Activated naive CD8-positive, alpha-beta T cell treated with anti-CD3 and anti-CD28 coated beads for 36 hours (primary cell): ENCODE measurements at places on chromosomes 6 and 20. TPM values are rescaled to one million over a fixed set of nuclear protein-coding genes. Genes with fewer than 3 reads are reported as not detected.

The POU3F2 gene
- not detected for total RNA-seq

The PCMTD2 gene
- total RNA-seq = 30.0 TPM

The SLA2 gene
- total RNA-seq = 70.6 TPM

The WFDC10B gene
- total RNA-seq = not detected

The RIPPLY2 gene
- total RNA-seq = not detected

The CLIC5 gene
- total RNA-seq = 0.50 TPM

The POU5F1 gene
- not detected for total RNA-seq

GRCh38 chr6:30155520-30156261, 5.3 kb downstream of the TRIM10 start:
- H3K36me3 ChIP-seq = no peaks in the 10 kb centered on the region
- no peak for DNase-seq
- peaks cover 36% of the 10 kb centered on the region for H3K27me3 ChIP-seq
- no peak overlapping the region for H3K4me3 ChIP-seq
- peaks cover 11% of the 10 kb centered on the region for H3K4me1 ChIP-seq
- no peak overlapping the region for H3K27ac ChIP-seq

DNA sequence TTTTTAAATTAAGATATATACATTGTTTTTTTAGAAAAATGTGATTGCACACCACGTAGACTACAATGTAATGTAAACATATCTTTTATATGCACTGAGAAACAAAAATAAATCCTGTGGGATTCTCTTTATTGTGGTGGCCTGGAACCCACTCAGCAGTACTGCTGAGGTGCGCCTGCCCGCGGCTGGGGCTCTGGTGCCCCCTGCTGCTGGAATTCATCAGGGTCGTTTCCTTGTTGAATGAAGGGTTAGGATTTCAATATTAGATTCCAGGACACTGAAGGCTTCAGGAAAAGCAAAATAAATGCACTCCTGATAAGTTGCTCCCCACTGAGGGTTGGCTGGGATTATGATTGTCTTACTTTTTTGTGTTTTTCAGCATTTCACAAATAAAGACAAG, 175.8 kb upstream of the GGTLC1 start:
- no peaks in the 10 kb centered on the region for H3K4me1 ChIP-seq
- no peak overlapping the region for H3K4me3 ChIP-seq
- DNase-seq = no peak
- H3K36me3 ChIP-seq = no peaks in the 10 kb centered on the region
- no peaks in the 10 kb centered on the region for H3K27me3 ChIP-seq
- no peak overlapping the region for H3K27ac ChIP-seq

GRCh38 chr6:128567029-128567428, 46.6 kb upstream of the PTPRK start:
- no peaks in the 10 kb centered on the region for H3K4me1 ChIP-seq
- peaks cover 1% of the 10 kb centered on the region for H3K27me3 ChIP-seq
- DNase-seq = no peak
- no peak overlapping the region for H3K27ac ChIP-seq
- peaks cover 2% of the 10 kb centered on the region for H3K36me3 ChIP-seq
- no peak overlapping the region for H3K4me3 ChIP-seq

DNA sequence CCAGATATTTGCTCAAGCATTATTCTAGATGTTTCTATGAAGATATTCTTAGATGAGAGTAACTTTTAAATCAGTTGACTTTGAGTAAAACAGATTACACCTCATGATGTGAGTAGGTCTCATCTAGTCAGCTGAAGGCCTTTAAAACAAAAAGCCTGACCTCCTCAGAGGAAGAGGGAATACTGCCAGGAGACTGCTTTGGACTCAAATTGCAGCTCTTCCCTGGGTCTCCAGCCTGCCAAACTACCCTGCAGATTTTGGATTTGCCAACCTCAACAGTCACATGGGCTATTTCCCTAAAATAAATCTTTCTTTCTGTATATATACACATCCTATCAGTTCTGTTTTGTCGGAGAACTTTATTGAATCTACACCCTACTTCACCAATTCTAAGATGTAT, 182.5 kb upstream of the TENT5A start:
- H3K4me3 ChIP-seq = no peak overlapping the region
- no peak overlapping the region for H3K27ac ChIP-seq
- no peak for DNase-seq
- no peaks in the 10 kb centered on the region for H3K27me3 ChIP-seq
- H3K36me3 ChIP-seq = no peaks in the 10 kb centered on the region

GRCh38 chr20:4130404-4131189, 115.2 kb upstream of the RNF24 start:
- peak; percentile 55 for DNase-seq
- H3K4me3 ChIP-seq = peak overlapping the region; percentile 20
- H3K36me3 ChIP-seq = no peaks in the 10 kb centered on the region
- H3K27ac ChIP-seq = peak overlapping the region; percentile 42
- H3K27me3 ChIP-seq = peaks cover 30% of the 10 kb centered on the region

DNA sequence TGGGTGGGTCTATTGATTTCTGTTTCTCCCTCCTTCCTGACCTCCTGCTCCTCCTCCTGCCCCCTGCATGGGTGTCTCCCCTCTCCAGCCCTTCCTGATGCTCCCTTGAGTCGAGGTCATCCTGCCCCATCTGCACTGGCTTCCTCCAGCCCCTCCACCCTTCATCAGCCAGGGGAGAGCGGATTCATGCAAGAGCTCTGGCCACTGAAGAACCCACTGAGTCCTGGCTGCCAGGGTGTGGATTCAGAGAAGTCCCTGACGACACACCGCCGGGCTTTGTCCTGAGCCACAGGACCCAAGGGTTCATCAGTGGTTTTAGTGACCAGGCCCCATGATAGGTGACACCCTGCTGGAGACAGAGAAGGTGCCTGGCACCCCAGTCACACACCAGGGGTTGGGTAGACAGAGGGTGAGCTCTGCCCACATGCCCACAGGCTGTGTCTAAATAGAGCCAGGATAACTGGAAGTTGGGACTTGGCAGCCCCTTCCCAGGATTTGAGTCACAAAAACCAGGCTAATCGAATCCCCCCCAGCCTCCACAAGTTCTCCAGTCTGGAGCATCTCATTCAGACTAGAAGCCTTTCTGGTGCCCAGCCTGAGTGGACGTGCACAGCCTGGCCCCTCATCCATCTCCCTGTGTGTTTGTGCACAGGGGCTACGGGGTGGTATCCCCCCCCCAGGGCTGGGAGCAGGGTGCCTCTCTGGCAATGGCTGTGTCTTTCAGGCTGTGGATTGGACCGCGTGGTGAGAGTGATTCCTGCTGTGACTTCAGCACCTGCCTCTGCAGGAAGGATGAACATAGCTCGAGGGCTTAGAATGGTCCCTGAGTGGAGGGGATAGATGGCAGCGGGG, 1.2 kb downstream of the GFRA4 start:
- H3K36me3 ChIP-seq = no peaks in the 10 kb centered on the region
- H3K27me3 ChIP-seq = peaks cover 57% of the 10 kb centered on the region
- peaks cover 20% of the 10 kb centered on the region for H3K4me1 ChIP-seq

- no peak for DNase-seq
- no peak overlapping the region for H3K4me3 ChIP-seq
- H3K4me1 ChIP-seq = no peaks in the 10 kb centered on the region
- no peak overlapping the region for H3K27ac ChIP-seq
Measured at GRCh38 chr6:147759093-147759492, 250.6 kb downstream of the SAMD5 start.

- no peaks in the 10 kb centered on the region for H3K36me3 ChIP-seq
- H3K4me3 ChIP-seq = no peak overlapping the region
- no peak overlapping the region for H3K27ac ChIP-seq
- peaks cover 21% of the 10 kb centered on the region for H3K27me3 ChIP-seq
Measured at GRCh38 chr6:40760887-40761286, 173.7 kb upstream of the LRFN2 start.

GRCh38 chr6:41257369-41258195, 28.9 kb downstream of the TREM1 start:
- DNase-seq = no peak
- no peaks in the 10 kb centered on the region for H3K27me3 ChIP-seq
- H3K4me3 ChIP-seq = no peak overlapping the region

DNA sequence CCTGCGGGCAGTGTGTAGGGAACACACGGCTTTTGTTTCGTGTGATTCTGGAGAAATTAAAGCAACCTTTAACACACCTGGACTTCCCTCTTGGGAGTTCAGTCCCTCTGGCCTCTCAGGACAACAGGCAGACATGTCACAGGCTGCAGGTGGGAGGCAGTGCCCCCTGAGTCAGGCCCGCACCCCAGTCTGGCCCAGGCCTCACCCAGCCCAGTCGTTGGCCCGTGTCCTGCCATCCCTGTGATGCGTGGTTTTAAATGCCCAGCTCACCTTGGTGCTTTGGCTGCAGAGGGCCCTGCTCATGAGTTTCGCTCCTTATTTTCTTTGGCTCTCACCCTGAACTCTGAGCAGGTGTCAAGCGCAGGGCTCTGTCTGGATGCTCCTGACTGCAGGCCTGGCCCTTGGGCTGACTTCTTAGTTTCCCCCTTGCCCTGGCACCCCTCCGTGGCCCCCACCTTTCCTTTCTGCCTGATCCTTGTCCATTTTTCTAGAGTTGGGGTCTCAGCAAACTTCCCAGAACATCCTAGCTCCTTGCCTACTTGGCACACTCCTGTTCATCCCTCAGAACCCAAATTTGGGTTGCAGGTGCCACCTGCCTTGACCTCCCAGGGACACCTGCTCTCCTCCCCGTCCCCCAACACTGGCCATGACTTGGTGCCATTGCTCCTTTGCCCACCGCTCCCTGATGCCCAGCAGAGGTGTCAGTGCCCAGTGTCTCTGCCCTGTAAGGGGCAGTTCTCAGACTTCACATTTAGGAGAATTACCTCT, 2.2 kb upstream of the CABLES2 start:
- H3K4me1 ChIP-seq = peaks cover 17% of the 10 kb centered on the region
- no peaks in the 10 kb centered on the region for H3K36me3 ChIP-seq
- H3K4me3 ChIP-seq = no peak overlapping the region

DNA sequence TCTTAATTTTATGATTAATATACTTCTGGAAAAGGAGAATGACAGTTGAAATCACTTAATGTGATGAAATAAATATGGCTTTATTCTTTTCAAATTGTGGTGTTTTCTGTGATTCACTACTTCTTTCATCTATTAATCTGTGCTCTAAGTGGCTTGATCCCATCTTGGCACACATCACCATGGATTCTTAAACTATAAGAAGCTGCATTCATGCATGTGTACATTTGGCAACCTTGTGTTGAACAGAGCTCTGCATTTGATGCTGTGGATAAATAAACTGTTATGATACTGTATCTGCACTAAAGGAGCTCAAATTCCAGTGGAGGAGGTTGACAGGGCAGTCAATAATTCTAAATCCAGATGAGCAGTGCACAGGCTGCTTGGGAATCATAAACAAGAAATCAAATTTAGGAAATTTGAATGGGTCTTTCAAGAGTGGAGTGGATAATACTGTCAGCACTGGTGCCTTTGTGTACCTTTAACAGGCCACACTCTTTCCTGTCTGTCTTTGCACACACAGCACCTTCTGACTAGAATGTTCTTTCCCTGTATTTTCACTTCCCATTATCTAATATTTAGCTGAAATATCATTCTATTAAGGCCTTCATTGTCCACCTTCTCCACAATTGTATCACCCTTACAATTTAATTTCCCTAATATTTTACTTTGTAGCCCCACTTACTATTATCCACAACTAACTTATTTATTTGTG, 252.9 kb downstream of the GRM1 start:
- DNase-seq = no peak
- H3K4me3 ChIP-seq = no peak overlapping the region
- H3K27ac ChIP-seq = no peak overlapping the region
- H3K27me3 ChIP-seq = no peaks in the 10 kb centered on the region

DNA sequence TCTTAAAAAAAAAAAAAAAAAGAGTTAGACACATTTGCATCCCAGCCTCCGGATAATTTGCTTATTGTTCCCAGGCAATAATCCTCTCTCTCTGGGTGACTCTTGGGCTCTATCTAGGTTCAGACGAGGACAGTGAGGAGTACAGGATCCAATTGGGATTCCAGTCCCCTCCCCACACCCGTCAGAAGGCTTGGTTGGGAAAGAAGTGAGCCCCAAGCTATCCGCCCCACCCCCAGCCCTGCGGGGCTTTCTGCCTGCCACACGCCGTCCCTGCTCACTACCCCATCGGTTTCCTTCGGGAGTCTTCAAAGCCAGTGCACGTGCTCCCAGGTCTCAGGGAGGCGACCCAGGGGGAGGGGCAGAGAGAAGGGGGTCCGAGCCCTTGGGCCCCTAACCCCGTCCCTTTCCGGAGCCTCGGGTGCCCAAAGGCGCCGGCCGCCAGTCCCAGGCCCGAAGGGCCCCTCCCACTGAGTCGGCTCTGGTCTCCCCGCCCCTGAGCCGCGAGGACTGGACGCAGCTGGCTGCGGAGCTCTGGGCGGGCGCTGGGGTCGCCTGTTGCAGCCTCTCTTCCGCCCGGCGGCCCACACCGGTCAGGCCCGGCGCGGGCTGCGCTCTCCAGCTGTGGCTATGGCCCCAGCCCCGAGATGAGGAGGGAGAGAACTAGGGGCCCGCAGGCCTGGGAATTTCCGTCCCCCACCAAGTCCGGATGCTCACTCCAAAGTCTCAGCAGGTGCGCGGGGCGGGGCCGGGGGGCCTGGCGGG, 2.5 kb downstream of the MYMX start:
- peak; percentile 57 for DNase-seq
- peak overlapping the region; percentile 43 for H3K4me3 ChIP-seq
- H3K27ac ChIP-seq = no peak overlapping the region
- peaks cover under 1% of the 10 kb centered on the region for H3K36me3 ChIP-seq
- peaks cover 17% of the 10 kb centered on the region for H3K27me3 ChIP-seq

- H3K36me3 ChIP-seq = no peaks in the 10 kb centered on the region
- H3K4me1 ChIP-seq = no peaks in the 10 kb centered on the region
- no peak for DNase-seq
- H3K27me3 ChIP-seq = no peaks in the 10 kb centered on the region
- H3K27ac ChIP-seq = no peak overlapping the region
Measured at GRCh38 chr20:12243327-12243726, 325.6 kb downstream of the BTBD3 start.

- no peak overlapping the region for H3K27ac ChIP-seq
- no peak for DNase-seq
- H3K4me1 ChIP-seq = no peaks in the 10 kb centered on the region
- no peaks in the 10 kb centered on the region for H3K27me3 ChIP-seq
Measured at GRCh38 chr6:82624251-82624650, 260.6 kb downstream of the TPBG start.
